ENCODE measurements at places on chromosomes 6 and 20.

DNA sequence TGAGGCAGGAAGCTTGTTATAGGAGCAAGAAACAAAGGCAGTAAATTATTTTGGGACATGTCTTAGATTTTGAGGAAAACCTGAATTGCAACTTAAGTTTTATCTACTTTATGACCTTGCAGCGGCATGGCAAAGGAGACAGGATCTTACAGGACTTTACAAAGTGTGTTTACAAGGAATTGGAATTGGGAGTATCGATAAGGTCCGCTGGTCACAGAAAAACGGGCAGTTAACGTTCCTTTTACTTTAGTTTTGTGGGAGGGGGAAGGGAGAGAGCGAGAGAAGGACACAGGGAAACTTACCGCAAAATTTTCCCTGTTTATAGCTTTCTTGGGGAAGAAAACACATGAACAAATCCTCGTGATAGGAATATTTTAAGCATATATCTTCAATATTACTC lies 1607.2 kb downstream of the GRIK2 start:
- DNase-seq: no peak

DNA sequence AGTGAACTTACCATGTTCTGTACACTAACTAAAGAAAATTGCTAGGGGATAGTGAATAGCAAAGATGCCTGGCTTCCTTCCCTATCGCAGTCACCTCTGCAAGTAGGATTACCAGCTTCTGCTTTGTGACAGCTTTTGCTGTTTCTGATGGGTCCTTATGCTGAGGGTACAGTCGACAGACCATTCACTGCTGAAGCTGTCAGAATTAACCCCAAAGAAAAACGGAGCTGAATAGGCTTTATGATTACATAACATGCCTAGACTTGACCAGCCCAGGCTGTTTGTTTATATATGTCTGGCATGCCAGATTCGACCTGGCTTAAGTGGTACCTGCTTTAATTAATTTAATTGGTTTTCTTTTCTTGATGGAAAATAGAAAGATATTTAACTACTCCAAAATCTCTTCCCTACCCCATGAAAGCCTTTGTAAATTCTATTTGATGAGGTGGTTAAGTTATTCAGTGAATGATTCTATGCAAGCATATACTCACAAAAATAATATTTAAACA lies 21.7 kb upstream of the PRELID3B start:
- no peak for DNase-seq

- DNase-seq: no peak
Observed at GRCh38 chr6:39791850-39792539, at the start of gene DAAM2. TSS of gene DAAM2 (plus strand) at chr6:39792376. CDS start at chr6:39856303, 63,927 bp downstream.

DNA sequence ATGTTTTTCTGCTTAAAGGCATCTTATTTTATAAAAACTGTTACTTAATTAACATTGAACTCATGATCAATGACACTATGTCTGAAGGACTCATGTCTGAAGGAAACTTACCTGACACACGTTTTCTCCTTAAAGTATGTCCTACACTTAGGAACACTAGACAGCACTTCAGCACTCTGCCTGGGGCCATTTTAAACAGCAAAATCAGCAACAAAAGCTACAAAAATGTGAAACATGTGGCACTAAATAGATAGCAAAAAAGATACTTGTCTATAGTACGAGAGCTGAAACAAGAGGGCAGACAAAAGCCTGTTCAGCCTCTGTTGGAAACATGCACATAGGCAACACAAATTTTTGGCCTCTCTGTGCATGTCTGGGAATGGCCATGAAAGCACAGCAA lies 93.5 kb upstream of the TMEM30A start:
- no peak for DNase-seq

DNA sequence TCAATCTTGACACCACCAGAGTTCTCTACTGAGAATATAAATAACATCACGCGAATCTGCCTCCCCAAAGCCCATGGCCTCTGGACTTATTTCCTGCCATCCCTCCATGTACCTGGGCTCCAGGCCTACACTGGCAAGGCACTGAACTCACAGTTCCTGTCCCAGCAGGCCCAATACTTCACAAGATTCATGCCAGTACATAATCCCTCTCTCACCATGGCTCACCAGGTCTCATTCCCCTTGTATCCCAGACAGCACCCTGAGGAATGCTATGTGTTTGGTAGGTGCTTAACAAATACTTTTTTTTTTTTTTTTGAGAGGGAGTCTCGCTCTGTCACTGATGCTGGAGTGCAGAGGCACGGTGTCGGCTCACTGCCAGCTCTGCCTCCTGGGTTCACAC lies 1.9 kb downstream of the KIF16B start:
- DNase-seq: no peak

GRCh38 chr6:141562851-141563763 lies 569.6 kb upstream of the GJE1 start:
- peak; percentile 26 for DNase-seq

DNA sequence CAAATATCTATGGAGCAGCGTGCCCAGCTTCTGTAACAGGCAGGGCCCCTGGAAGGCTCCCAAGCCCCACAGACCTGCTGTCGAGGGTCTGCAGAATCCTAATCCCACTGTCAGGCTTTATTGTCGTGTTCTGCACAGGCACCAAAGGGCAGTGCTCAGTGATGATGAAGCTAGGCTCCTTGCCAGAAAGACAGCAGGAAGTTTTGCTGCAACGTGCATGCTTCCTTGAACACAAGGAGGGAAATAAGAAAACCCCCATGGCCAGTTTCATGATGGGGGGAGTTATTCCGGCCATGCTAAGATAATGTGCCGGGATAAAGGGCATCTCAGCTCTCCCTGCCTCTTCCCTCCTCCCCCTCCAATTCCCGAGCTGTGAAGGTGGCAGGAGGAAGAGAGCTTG lies 109.4 kb upstream of the KCNG1 start:
- DNase-seq: no peak

DNA sequence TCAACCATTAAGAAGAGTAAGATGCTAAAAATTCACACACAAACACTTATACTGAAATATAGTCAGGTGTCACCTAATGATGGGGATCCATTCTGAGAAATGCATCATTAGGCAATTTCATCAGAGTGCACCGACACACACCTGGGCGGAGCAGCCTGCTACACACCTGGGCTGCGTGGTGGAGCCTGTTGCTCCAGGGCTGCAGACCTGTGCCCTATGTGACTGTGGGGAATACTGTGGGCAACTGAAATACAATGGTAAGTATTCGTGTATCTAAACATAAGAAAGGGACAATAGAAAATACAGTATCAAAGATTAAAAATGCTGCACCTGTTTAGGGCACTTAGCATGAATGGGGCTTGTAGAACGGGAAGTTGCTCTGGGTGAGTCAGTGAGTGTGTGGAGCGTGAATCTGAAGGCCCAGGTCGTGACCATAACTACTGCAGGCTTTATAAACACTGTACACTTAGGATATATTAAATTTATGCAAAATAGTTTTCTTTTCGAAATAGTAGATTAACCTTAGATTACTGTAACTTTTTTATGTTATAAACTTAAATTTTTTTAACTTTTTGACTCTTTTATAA lies 124.4 kb upstream of the AFDN start:
- DNase-seq: no peak

DNA sequence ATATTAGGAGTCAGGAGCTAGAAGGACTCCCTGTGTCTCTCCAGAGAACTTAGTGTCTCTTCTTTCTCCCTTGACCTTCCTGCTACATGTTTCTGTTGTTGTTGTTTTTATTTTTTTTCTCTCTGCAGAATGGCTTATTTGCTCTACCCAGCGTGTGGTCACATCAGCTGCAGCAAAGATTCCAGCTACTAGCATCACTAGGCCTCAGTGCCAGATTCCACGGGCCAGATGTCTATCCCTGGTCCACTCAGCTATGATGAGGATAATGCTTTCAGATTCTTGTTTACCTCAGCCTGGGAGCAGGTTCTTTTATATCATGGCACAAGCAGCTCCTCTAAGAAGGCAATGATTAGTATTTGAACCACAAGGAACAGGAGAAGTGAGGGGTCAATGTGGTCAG lies 110.0 kb downstream of the PLCB1 start:
- no peak for DNase-seq

DNA sequence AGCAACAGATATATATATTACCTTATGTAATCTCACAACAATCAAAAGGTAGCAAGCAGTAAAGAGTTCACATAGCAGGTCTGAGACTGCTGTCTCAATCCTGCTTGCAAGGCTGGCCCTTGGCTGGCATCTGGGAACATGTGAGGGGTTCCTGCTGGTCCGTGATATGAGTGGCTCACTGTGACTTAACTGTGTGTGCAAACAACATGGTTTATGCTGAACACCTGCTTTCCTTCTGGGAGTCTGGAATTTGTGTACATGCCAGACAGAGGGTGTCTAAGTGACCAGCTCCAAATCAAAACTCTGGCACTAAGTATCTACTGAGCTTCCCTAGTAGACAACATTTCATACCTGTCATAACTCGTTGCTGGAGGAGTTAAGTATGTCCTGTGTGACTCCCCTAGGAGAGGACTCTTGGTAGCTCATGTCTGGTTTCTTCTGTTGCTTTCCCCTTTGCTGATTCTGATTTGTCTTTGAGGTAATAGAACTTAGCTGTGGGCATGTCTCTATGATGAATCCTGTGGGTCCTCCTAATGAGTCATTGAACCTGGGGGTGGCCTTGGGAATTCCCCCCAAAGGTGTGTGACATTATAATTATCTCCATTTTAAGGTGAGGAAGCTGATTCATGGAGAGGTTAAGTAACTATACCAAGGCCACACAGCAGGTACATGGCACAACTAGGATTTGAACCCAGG lies 131.6 kb upstream of the NEDD9 start:
- DNase-seq: no peak

- DNase-seq: no peak
Observed at GRCh38 chr6:162108041-162108440, 619.5 kb downstream of the PRKN start.

- DNase-seq: peak; percentile 54
Observed at GRCh38 chr6:35327349-35328027, 14.9 kb upstream of the PPARD start.

DNA sequence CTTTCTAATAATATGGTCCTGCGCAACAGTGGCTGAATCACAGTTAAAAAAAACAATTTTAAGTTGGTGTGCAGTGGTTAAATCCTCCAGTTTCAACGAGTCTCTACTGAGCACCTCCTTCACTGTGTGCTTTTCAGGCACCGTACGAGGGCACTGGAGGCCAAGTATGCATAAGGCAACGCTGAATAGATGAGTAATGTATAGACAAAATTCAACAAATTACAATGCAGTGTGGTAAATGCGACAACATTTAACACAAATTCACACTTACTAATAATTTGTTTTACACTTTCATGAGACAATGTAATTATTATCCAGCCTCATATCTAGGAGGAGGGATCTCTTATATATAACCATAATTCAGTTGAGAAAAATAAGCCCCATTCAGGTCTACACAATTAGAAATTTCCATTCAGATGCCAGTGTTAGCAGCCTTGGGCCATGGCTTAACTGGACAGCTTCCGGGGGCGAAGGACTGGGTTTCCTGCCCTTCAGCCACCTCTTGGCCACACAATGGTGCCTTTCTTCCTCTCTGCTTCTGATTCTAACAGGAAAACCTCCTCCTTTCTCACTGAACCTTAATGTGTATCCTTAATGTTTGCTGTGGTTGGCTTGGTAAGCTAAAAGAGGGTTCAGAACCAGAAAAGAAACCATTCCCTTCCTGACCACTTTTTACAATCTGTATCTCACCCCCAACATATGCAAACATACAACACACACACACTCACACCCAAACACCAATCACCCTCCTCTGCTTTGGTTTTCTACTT lies 51.9 kb downstream of the B4GALT5 start:
- DNase-seq: no peak

DNA sequence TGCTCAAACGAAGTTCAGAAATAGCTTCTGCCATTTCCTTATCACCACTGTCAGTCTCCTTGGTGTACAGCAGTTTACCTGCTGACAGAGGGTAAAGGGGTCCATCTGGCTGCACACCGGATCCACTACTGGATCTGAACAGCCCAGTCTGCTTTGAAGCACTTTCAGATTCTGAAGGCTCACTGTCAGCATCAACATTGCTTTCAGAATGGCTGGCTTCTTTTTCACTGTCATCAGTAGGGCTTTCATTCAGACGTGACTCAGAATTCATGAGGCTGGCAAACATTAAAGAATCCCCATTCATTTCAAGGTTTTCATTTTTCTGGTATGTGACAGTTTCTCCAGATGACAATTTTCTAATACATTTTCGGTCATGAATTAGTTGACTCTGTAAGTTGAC lies 21.0 kb upstream of the PNISR start:
- DNase-seq: no peak

DNA sequence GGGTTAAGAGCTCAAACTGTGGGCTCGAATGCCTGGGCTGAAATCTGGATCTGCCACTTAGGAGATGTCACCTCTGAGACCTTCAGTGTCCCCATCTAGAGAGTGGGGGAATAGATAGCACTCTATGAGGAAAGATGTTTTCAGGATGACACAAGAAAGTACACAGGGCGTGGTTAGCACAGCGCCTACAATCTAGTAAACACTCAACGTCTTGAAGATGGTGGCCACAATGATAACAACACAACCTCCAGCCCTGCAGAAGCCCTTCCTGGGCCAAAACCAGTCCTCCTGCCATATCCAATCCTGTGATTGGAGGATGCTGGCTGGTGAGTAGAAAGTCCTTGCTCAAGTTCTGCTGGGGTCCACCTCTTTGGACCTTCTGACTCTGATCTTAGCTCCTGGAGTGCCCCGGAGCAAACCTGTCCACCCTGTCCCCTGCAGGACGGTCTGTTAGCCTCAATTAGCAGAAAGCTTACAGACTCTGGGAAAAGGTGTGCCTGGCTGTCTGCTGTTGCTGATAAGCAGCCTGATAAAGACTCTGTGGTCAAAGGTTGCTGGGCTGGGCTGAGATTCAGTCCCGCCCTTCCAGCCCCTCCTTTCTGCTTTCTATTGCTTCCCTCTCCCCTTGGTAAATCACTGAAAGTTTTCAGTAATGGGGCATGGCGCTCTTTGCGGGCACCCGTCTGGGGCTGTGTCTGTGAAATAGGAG lies 8.2 kb downstream of the EDN3 start:
- no peak for DNase-seq

DNA sequence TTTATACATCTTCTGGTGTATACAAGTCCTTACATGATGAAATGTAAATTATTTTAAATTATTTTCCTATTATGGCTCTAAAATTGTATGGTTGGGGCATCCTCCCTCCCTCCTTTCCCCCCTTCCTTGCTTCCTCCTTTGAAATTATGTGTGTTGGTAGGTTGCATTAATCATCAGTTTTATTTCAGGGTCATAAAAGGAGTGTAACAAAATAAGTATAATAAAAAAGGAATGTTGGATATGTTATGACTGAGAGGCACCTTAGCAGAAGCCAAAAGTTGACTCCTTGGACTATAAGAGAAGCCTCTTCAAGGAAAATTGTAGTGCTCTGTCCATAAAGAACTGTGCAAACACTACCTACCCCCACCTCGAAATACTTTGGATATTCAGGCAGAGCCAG lies 46.6 kb upstream of the PTPRK start:
- no peak for DNase-seq

GRCh38 chr20:9550283-9550682 lies 35.9 kb downstream of the LAMP5 start:
- no peak for DNase-seq
